ENCODE measurements at places on chromosomes 12 and 14.

- DNase-seq, result no peak
These were observed 19.5 kb downstream of the IRF2BPL start for GRCh38 chr14:77009014-77009413.

GRCh38 chr14:24416932-24417619, 12.4 kb downstream of the CBLN3 start:
- DNase-seq, result no peak

DNA sequence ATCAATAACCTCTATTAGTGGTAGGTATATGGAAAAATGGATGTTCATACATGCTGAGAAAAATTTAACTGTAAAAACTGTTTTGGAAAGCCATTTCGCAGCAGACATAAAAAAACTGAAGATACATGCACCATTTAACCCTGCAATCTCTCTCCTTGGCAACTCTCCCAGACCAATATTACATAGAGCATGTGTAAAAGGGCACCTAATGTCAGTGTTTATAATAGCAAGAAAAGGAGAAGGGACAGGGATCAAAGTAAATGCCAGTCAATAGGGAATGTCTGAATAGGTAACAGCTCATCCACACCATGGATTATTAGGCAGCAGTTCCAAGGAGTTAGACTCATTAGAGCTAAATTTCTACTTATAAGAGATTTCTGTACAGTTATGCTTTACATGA, 77.2 kb downstream of the BTG1 start:
- peak; percentile 82 for DNase-seq

GRCh38 chr12:82758749-82759330, 72.1 kb downstream of the TMTC2 start:
- DNase-seq, result peak; percentile 22

DNA sequence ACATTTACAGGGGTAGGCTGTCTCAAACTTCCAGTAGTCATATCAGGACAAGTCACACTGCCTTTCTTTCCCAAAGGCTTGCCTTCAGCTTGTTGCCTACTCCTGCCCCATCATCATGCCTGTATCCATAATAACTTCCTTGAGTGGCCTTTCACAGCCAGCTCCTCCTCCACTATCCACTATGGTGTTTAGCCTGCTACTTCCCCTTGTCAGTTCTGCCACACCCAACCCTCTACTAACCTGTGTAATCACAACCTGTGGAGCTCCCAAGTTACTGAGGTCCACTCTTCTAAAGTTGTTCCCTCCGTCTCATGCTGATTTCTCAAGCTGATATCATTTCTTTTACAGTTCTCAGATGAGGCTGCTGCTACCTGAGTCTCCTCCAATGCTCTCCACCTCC, 159.9 kb downstream of the BMP4 start:
- no peak for DNase-seq

- DNase-seq, result no peak
These were observed 5.5 kb downstream of the ITGA5 start for GRCh38 chr12:54413284-54414190.

DNA sequence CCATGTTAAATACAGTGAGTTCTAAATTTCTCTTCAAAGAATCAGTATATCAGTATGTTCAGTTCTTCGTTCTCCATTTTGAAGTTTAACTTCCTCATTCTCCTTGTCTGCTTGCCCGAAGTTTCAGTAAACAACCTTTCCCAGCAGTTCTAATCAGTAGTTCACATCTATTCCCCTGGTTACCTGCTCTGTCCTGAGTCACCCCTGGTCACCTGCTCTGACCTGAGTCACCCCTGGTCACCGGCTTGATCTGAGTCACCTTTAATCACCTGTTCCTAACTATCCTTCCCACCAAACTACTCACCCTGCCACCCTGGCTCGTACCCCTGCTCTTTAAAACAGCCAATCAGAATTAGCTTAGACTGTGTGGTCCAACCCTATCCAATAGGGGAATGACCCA, 9.4 kb upstream of the OR10G3 start:
- no peak for DNase-seq

GRCh38 chr14:58815161-58815701, 177.5 kb downstream of the DACT1 start:
- peak; percentile 14 for DNase-seq

- no peak for DNase-seq
These were observed 223.7 kb downstream of the ZFP36L1 start for GRCh38 chr14:68568907-68569897.

- peak; percentile 28 for DNase-seq
These were observed 40.3 kb upstream of the NUAK1 start for GRCh38 chr12:106179086-106179485.

DNA sequence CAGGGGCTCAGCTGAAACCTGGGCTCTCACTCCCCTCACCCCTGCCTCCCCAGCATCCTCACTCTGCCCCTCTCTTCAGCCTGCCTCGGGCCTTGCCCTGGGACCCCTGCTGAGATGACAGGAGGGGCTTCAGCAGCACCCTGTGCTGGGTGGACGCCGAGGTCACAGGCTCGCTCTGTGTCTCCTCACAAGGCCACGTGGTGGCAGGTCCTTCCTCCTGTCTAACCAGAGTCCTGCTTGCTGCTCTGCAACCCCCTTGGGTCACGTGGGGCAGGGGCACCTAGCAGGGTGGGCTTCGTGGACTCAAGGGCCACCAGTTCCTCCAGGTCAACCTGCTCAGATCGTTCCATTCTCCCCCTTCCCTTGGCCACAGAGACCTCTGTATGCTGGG, 90.4 kb downstream of the TMEM121 start:
- no peak for DNase-seq

DNA sequence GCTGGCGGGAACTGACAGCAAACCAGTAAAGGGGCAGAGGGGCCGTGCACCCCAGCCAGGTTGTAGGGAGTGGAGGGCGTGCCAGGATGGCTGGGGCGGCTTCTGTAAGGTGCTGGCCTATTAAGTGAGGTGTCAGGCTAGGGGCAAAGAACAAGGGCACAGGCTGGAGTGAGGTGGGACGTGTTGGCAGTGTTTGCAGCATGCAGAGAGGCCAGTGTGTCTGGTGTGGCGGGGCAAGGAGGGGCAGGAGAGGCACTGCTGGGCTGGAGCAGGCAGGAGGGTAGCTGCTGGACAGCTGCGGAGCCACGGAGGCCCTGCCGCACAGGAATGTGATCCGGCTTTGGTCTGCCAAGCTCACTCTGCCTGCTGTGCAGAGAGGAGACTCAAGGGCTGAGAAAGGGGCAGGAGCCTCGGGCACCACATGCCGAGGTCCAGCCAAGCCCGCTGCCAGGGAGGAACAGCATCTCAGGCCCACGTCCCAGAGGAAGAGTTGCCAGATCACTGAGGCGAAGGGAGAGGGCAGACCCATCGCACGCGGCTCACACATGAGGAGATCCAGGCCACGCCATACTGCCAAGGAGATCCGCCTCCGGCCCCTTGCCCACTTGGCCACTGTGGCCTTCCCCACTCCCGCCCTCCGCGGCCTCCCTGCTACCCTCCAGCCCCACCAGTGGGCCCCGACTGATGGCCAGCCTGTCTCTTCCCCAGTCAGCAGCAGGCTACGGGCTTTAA, 46.8 kb downstream of the AMN start:
- no peak for DNase-seq

DNA sequence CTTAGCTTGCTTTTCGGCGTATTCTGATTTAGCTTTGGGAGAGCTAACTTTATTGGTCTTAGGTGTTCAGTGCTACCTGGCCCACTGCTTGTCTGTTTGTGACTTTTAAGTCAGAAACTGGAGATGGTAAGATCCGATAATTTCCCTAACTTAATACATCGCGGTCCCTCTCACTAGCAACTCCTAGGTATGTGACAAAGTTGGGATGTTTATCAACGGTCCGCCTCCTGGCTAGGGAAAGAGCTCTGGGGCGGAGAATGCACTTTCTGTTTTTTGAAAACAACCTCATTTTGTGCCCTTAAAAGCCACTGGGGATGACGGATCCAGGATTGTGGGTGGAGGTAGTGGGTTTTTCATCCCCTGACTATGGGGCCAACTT, 1.2 kb downstream of the CDKN1B start:
- DNase-seq, result no peak

- no peak for DNase-seq
These were observed 22.0 kb downstream of the POU6F1 start for GRCh38 chr12:51195841-51196240.

DNA sequence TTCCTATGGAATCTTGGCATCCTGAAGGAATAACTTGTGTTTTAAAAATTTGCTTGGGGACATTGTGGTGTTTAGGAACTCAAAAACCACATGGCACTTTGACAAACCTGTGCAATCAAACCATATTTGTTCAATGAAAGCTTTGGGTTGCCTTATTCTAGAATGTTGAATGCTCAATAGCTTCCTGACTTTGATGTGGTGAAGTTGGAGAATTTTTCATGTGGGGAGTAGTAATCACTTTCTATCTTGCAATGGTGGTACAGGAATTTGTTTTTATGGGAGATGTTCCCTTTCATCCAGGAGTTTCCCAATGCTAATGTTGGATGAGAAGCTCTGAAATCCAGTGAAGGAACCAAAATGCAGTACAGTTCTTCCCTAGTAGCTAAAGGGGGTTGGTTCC, 42.2 kb upstream of the LDHB start:
- DNase-seq, result no peak

GRCh38 chr14:64407329-64407728, 19.2 kb downstream of the MTHFD1 start:
- no peak for DNase-seq

DNA sequence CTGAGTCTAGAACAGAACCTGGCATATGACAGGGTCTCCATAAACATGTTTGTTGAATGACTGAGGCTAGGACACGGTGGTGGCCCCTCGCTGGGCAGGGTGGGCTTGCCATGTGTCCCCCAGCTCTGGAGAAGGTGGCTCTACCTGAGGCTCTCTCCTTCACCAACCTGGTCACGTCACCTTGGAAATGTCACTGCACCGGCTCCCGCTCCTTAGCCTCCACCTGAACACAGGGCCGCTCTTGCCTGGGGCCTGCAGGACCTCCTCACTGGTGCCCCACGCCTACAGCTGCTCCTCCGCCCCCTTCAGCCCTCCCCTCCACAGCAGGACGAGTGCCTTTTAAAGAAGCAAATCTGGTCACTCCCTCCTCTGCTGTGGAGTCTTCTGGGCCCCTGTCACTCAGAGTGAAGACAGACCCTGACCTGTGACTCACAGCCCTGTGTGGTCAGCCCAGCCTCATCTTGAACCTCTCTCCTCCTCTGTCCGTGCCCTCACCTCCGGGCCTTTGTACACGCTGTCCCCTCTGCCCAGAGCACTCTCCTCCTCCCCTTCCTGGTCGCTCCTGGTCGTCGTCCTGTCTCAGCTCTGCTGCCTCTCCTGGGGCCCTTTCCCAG, 81.0 kb downstream of the ADGRD1 start:
- DNase-seq, result no peak

- no peak for DNase-seq
These were observed 264.0 kb downstream of the VRK1 start for GRCh38 chr14:97061198-97061597.

DNA sequence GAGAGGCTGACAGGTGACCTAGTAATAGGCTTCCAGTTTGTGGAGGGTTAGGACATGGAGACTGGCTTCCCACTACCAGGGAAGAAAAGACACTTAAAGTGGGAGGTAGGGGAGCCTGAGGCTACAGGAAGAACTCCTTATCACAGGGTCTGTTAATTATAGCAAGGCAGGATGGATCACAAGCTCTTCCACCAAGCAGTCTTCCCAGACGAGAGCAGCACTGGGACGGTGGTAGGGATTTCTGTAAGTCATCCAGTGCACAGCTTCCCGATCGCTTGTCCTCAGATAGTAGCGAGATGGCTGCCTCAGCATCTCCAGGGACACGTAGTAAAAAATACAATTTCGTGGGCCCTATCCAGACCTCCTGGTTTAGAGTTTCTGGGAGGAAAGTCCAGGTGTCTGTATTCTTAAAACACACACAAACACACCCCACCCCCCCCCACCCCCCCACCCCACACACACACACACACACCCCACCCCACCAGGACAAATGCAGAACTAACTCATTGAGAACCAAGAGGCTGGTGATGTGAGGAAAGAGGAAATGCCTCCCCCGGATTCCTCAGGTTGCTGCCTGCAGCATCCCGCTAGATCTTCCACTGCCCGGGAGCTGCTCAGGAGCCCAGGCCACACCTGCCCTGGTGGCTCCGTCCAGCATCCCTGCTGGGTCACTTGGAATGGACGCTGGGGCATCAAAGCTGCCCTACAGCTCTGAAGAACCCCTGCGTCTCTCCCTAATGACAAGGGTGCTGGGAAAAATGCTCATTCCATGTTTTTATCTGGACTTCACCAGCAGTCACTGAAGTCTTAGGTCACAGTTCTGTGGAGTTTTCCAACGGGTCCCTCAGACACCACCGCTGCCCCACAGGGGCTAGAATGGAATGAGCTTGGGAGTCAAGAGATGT, 307.2 kb downstream of the CACNA1C start:
- no peak for DNase-seq

DNA sequence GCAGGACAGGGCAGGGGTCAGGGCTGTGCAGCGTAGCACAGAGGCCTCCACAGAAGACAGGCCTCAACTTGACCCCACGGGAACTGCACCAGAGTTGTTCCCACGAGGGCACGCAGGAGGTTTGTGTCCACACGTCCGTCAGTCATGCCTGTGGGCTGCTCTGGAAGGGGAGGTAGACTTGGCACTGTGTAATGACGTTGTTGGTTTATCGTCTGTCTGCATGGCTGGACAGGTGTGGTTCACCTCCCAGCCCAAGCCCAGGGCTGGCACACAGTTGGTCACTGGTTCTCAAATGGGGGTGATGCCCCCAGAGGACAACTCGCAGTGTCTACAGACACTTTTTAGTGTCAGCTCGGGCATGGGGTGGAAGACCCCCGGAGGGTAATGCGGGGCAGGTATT, 45.8 kb downstream of the CCNK start:
- no peak for DNase-seq

- no peak for DNase-seq
These were observed 343.4 kb upstream of the LMO3 start for GRCh38 chr12:16949371-16949770.

- DNase-seq, result peak; percentile 39
These were observed 59.2 kb upstream of the TSPAN8 start for GRCh38 chr12:71216725-71217579.

DNA sequence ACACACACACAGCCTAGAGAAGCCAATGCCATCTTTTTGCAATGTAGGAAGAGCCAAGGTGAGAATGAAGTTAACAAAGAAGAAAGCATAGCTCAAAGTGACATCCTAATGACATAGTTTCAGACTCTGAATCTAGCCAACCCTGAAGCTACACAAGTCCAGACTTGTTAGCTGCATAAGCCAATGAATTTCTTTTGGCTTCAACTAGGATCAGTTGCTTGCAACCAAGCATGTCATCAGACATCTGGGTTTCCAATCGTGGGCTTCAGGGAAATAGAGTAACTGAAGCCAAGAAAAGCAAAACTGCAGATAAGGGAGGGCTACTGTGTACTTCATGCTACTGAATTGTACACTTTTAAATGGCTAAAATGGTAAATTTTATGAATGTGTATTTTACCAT, 4.4 kb upstream of the GPHN start:
- no peak for DNase-seq

DNA sequence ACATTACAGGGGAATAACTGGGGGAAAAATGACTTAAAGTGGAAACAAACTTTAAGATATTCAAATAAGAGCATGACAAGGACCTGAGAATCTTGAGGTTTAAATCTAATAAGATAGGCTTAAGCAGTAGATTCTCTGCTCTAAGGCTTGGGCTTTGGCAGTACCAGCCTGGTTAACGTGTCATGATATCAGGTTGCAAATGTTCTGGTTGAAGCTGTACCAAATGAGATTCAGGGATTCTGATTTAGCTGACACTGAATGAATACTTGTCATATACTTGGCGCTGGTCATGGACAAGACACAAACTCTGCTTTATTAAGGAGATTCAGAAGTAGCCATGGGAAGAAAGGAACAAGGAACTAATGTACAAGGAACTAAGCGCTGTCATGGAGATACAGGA, 6.1 kb downstream of the TCP11L2 start:
- no peak for DNase-seq

GRCh38 chr12:75738486-75738885, 227.1 kb upstream of the KRR1 start:
- no peak for DNase-seq

- DNase-seq, result peak; percentile 48
These were observed 11.1 kb upstream of the KRT7 start for GRCh38 chr12:52221912-52222457.

Measured in NCI-H2081 (cell line).